ENCODE measurements at places on chromosomes 7 and 10. TPM values are rescaled to one million over a fixed set of nuclear protein-coding genes. Genes with fewer than 3 reads are reported as not detected.

DNA sequence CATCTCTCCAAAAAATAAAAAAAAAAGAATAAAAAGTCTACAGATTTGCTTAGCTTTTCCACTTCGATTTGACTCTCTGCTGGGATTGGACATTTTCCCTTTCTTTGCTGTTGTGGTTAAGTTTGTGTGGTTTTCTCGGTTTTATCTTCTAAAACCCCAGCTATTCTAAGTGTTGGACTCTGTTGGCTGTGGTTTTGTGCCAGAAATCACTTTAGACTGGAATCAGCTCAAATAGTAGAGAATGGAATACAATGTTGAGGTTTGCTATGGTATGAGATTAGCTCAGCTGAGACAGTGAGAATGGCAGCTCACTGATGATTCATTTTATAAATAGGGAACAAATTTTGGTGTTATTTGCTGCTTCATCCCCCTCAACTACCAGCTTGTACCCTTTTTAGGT is 116.0 kb downstream of the BUB3 start:
- H3K4me1 ChIP-seq, result peaks cover 11% of the 10 kb centered on the region
- no peaks in the 10 kb centered on the region for H3K36me3 ChIP-seq
- no peak overlapping the region for H3K4me3 ChIP-seq
- peaks cover 40% of the 10 kb centered on the region for H3K27me3 ChIP-seq
- H3K27ac ChIP-seq, result no peak overlapping the region
- peak; percentile 97 for DNase-seq

GRCh38 chr10:89348481-89348880 is 20.7 kb downstream of the IFIT3 start:
- H3K36me3 ChIP-seq, result no peaks in the 10 kb centered on the region
- no peak overlapping the region for H3K27ac ChIP-seq
- H3K27me3 ChIP-seq, result no peaks in the 10 kb centered on the region
- H3K4me3 ChIP-seq, result no peak overlapping the region
- no peak for DNase-seq

GRCh38 chr7:135650831-135651573 is 11.3 kb upstream of the STMP1 start:
- H3K27me3 ChIP-seq, result no peaks in the 10 kb centered on the region
- H3K27ac ChIP-seq, result peak overlapping the region; percentile 11
- no peak overlapping the region for H3K4me3 ChIP-seq
- H3K36me3 ChIP-seq, result no peaks in the 10 kb centered on the region

DNA sequence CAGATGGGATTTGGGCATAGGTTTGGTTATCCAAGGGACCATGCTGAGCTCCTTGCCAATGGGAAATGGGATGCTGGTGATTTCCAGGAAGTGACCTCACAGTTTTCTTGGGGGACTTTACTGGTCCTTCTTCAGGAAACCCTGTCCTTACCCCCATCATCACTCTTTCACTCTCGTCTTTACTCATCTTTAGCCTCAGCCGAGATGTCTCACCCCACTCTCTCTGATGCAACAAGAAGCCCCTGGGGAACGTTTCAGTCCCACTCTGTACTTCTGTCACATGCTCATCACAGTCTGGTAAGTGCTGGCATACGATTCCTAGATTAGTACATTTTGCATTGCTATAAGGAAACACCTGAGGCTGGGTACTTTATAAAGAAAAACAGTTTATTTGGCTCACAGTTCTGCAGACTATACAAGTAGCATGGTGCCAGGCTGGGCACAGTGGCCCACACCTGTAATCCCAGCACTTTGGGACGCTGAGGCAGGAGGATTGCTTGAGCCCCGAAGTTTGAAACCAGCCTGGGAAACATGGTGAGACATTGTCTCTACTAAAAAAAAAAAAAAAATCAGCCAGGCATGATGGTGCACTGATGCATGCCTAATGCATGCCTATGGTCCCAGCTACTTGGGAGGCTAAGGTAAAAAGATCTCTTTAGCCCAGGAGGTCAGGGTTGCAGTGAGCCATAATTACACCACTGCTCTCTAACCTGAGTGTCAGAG is 63.5 kb upstream of the VKORC1L1 start:
- no peak overlapping the region for H3K27ac ChIP-seq
- DNase-seq, result no peak
- no peak overlapping the region for H3K4me3 ChIP-seq
- H3K27me3 ChIP-seq, result no peaks in the 10 kb centered on the region

- H3K27ac ChIP-seq, result no peak overlapping the region
- no peak for DNase-seq
- no peak overlapping the region for H3K4me3 ChIP-seq
- peaks cover 27% of the 10 kb centered on the region for H3K4me1 ChIP-seq
- no peaks in the 10 kb centered on the region for H3K36me3 ChIP-seq
These were observed 32.3 kb downstream of the PPIF start for GRCh38 chr10:79379512-79380124.

- H3K27me3 ChIP-seq, result no peaks in the 10 kb centered on the region
- peak; percentile 18 for DNase-seq
- peaks cover 8% of the 10 kb centered on the region for H3K4me1 ChIP-seq
These were observed 593.1 kb downstream of the SORCS1 start for GRCh38 chr10:106571192-106571946.

DNA sequence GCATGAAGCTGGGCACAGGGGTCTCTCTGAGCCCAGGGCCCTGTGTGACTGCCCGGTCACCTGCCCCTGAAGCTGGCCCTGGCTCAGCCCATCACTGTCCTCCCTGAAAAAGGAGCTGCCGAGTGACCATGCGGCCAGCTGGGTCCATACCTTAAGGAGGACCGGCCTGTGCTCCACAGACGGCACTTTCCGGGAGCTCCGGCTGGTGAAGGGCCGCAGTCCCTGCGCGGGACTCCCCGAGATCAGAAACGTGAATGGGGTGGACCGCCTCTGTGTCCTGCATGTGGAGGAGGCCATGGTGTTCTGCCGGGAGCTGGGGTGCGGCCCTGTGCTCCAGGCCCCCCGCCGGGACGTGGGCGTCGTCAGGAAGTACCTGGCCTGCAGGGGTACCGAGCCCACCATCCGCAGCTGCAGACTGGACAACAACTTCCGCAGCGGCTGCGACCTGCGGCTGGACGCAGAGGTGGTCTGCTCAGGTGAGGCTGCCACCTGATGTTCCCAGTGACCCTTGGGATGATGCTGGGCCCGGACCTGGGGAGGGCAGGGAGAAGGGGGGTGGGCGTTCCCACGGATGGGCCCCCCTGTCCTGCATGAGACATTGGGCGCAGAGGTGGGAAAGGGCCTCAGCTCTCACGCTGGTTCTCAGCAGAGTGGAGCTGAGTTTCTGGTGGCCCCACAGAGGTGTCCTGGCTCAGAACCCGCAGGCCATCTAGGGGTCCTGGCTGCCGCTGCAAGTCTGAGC is 3.5 kb downstream of the SCART1 start:
- no peak overlapping the region for H3K27ac ChIP-seq
- H3K4me1 ChIP-seq, result no peaks in the 10 kb centered on the region
- H3K4me3 ChIP-seq, result no peak overlapping the region
- DNase-seq, result no peak

GRCh38 chr10:266974-267425 is 131.7 kb downstream of the ZMYND11 start:
- H3K27me3 ChIP-seq, result no peaks in the 10 kb centered on the region
- no peak overlapping the region for H3K27ac ChIP-seq
- H3K4me3 ChIP-seq, result no peak overlapping the region
- no peaks in the 10 kb centered on the region for H3K36me3 ChIP-seq
- peak; percentile 38 for DNase-seq

DNA sequence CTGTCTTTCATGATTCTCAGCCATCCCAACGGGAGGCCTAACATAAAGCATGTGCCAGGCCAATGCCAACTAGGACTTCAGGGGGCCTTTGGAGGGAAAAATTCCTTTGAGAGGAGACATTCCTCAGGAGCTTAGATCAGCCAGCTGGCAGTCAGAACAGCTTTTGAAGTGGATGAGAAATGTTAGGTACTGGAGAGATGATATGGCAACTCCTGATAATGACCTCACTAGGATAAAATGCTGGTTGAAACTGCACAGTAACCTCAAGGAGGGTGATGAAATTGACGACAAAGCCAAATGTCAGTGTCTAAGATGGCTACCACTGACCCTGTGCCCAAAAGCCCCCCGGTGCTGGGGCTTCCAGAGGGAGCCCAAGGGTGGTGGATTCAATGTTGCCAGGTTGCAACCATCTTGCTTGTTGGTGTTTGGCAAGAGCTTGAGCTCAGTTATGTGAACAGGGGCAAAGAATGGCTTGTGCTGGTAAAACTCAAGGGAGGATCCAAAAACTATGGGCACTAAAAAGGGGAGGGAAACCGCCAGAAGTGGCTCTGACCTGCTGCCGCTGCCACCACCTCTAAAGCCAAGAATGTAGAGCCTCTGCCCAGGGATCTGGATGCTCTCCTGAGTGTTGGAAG is 121.2 kb downstream of the UBE2H start:
- H3K4me3 ChIP-seq, result peak overlapping the region; percentile 20
- H3K4me1 ChIP-seq, result peaks cover 35% of the 10 kb centered on the region
- H3K36me3 ChIP-seq, result peaks cover 4% of the 10 kb centered on the region
- peak; percentile 97 for DNase-seq
- no peaks in the 10 kb centered on the region for H3K27me3 ChIP-seq

DNA sequence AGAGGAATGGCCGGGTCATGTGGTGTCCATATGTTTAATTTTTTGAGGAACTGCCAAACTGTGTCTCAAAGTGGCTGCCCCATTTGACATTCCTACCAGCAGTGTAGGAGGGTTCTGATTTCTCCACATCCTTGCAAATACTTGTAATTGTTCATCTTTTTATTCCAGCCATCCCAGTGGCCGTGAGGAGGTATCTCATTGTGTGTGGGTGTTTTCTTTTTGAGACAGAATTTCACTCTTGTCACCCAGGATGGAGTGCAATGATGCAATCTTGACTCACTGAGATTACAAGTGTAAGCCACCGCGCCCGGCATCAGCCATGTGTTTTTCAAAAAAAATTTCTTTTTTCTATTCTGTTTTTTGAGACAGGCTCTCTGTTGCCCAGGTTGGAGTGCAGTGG is 38.7 kb upstream of the DLG5 start:
- peak overlapping the region; percentile 46 for H3K27ac ChIP-seq
- peak; percentile 87 for DNase-seq

- DNase-seq, result no peak
- peaks cover 2% of the 10 kb centered on the region for H3K4me1 ChIP-seq
- H3K4me3 ChIP-seq, result no peak overlapping the region
- no peak overlapping the region for H3K27ac ChIP-seq
- no peaks in the 10 kb centered on the region for H3K36me3 ChIP-seq
- H3K27me3 ChIP-seq, result no peaks in the 10 kb centered on the region
These were observed 242.9 kb downstream of the PAXIP1 start for GRCh38 chr7:154759989-154760388.

GRCh38 chr7:79320741-79321473 is 132.6 kb downstream of the MAGI2 start:
- no peaks in the 10 kb centered on the region for H3K36me3 ChIP-seq
- peaks cover 8% of the 10 kb centered on the region for H3K4me1 ChIP-seq
- H3K4me3 ChIP-seq, result no peak overlapping the region
- DNase-seq, result peak; percentile 23
- H3K27me3 ChIP-seq, result no peaks in the 10 kb centered on the region

DNA sequence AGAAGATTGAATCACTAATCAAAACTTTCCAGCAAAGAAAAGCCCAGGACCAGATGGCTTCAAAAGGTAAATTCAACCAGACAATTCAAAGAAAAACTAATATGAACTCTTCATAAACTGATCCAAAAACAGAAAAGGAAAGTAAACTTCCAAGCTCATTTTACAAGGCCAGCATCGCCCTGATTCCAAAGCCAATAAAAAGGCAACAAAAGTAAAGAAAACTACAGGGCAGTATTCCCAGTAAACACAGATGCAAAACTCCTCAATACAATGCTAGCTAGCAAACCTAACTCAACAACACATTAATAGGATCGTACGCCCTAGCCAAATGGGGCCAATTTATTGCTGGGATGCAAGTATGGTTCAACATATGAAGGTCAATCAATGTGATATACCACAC is 53.1 kb downstream of the RNF32 start:
- no peaks in the 10 kb centered on the region for H3K36me3 ChIP-seq
- no peaks in the 10 kb centered on the region for H3K27me3 ChIP-seq
- H3K27ac ChIP-seq, result no peak overlapping the region
- no peak overlapping the region for H3K4me3 ChIP-seq
- DNase-seq, result no peak

GRCh38 chr10:115968236-115968635 is 304.8 kb downstream of the GFRA1 start:
- no peaks in the 10 kb centered on the region for H3K36me3 ChIP-seq
- H3K27me3 ChIP-seq, result no peaks in the 10 kb centered on the region
- H3K4me3 ChIP-seq, result no peak overlapping the region
- H3K27ac ChIP-seq, result no peak overlapping the region

DNA sequence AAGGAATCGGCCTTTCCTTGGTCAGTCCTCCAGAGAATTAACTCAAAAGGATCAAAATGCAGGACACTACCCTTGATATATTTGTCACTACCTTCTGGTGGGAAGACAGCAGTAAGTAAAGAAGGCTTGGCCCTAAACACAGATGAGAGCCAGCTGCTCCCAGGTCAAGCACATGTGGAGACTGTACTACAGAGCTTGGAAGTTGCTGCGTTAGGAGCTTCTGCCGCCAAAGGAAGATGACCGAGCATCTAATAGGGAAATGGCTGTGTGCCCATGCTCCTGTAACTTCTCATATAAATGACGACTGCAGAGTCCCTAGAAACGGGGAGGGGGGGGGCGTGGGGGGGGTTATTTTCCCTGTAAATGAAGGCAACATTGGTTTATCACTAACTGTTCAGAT is 59.0 kb downstream of the PODXL start:
- no peak for DNase-seq
- H3K27ac ChIP-seq, result no peak overlapping the region
- H3K36me3 ChIP-seq, result peaks cover 6% of the 10 kb centered on the region
- H3K4me1 ChIP-seq, result peaks cover 14% of the 10 kb centered on the region
- H3K4me3 ChIP-seq, result no peak overlapping the region

DNA sequence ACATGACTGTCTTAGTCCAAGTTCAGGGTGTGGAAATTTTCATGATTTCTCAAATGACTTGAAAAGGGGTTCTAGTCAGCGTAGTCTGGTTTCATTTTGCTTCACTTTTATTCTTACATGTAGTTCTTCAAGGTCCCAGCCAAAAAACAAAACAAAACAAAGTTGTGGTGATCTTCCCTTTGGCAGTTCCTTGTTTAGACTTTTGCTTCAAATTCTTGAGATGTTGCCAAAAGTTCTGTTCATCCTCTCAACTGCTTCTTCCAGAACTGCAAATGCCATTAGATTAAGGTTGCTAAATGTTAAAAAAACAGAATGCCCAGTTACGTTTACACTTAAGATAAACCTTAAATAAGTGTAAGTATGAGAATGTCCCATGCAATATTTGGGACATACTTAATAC is 370.8 kb upstream of the LRRTM3 start:
- no peaks in the 10 kb centered on the region for H3K4me1 ChIP-seq
- H3K36me3 ChIP-seq, result no peaks in the 10 kb centered on the region
- no peak overlapping the region for H3K4me3 ChIP-seq
- H3K27ac ChIP-seq, result no peak overlapping the region
- H3K27me3 ChIP-seq, result no peaks in the 10 kb centered on the region

- no peak overlapping the region for H3K4me3 ChIP-seq
- H3K27ac ChIP-seq, result no peak overlapping the region
- no peaks in the 10 kb centered on the region for H3K27me3 ChIP-seq
- no peak for DNase-seq
- H3K36me3 ChIP-seq, result no peaks in the 10 kb centered on the region
These were observed 43.9 kb downstream of the APBB1IP start for GRCh38 chr10:26481914-26482550.

Gene UNCX
- total RNA-seq, result not detected

Gene CHST3
- total RNA-seq, result 42.9 TPM

Gene CTAGE4
- total RNA-seq, result 1.4 TPM

Gene NODAL
- 0.43 TPM for total RNA-seq

Gene SH2D4B
- not detected for total RNA-seq

Gene ZNRF2
- 9.2 TPM for total RNA-seq

Gene SPAM1
- total RNA-seq, result not detected

Gene MYPN
- 0.11 TPM for total RNA-seq

All from astrocyte (in vitro differentiated cells and primary cell).